ENCODE measurements at places on chromosomes 3 and 15.

DNA sequence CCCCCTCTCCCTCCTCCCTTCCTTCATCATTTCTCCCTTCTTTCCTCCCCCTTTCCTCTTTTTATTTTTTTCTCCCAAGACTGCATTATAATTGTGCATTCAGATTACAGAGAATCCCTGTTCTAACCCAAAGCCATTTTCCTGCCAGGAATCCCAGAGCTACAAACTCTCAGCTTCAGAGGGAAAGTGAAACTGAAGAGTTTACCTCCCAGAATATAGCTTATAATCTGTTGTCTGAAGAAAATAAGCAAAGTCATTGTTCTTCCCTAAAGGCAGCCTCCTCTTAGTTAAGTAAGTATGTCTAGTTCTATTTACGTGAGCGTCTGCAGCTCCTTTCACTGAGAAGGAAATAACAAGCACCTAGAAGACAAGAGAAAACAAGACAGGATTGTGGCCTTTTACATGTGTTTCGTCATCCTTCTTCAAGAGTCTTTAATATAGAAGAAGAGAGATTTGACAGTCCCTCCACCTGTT, 97.2 kb downstream of the CHST2 start:
- no peak for DNase-seq

DNA sequence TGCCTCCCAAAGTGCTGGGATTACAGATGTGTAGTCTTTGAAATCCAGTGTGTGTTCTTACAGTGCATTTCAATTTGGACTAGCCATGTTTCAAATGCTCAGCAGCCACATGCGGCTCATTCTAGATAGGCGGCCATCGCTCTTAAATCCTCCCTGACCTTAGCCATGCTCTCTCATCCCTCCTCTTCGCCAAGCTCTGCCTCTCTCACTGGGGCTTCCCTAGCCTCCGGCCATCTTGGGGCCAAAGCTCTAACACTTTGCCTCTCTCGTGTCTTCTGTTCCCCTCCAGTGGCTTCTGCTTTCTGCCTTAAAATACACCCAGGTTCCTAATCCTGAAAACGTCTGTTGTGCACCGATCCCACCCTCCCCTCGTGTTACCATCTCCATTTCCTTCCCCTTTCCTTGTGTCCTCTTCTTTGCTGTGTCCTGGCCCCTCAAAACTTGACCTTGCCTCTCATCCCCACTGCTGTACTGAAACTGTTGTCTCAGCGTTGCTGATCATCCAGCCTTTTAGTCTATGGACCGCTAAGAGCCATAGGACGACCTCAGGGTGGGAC, 1.4 kb upstream of the GHRL start:
- no peak for DNase-seq

DNA sequence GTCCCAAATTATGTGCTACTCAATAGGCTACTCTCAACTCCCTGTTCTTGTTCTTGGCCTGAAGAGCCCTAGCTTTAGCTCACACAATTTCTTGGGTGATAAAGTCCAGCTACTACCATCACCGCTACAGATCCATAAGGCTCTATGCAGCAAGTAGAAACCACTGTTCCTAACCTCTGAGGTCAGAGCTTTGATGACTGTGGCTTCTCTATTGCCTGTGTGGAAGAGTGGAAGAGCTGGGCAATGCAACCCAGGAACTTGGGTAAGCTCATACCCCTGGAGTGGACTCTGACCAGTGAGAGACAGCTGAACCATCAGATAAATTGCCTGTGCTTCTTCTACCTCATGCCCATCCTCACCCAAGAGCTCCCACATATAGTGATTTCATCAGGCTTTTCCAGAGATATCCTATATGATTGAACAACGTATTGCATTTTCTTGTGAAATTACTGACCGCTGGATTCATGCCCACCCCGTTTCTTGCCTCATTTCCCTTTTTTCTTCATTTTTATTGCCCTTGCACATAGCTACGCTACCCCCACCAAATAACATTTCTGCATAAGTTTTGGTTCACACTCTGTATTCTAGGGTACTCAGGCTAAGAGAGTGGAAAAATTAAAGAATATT, 172.3 kb upstream of the MBNL1 start:
- no peak for DNase-seq

DNA sequence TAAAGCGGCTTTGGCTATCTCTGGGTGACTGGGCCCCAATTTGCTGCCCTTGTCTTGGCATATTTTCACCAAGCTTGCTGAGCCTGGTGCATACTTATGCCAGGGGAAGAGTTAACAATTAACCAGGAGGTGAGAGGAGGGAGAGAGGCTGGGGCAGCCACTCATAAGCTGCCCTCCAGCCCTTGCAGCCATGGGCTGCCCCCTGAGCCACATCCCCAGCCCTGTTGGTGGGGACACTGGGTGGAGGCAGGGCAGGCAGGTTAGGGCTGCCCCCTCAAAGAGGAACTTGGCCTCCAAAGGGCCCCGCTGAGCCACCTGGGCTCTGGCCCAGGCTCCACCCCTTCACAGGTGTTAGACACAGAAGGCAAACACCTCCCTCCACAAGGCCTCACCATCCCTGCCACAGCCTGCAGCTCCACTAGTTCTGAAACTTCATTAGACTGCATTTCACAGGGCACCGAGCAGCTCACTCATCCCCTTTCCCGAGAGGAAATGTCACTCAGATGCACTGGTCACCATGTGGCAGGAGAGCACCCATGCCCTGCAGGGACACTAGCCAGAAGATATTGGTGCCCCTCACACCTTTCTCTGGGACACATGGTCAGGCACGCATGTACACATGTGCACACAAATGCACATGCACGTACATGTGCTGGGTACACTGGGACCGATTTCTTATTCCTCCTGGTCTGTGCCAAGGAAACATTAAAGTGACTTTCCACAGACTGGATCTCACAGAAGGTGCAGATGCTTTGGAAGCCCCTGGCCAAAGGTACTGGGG, 20.2 kb downstream of the AMOTL2 start:
- no peak for DNase-seq

DNA sequence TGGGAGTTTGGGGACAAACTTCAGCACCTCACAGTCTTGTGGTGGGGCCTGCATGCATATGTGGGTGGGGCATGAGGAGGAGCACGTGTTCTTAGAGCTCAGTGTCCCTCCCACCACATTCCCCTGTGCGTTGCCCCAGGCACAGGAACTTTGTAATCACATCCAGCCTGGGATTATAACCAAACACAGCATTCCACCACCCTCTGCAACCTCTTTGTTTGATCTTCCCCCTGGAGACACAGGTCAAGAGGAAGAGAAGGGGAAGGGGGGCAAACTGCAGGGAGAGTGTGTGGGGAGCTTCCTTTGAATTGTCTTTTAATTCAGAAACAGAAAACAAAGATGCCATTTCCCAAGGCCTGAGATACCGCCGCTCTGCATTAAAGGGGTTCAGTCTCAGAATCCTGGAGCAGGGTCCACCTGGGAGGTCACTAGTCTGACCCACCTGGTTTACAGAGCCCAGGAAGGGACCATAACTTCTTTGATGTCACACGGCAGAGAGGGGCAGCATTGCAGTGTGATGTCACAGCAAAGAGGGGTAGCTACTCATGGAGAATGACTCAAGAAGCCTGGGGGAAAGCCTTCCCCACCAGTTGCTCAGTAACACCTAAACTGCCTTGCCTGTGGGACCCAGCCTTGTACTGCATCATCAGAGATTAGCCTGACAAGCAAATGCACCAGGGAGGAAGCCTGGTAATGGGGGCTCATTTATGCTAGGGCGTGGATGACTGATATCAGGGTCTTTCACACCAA, 106.3 kb upstream of the RNU6-1 start:
- DNase-seq: no peak

DNA sequence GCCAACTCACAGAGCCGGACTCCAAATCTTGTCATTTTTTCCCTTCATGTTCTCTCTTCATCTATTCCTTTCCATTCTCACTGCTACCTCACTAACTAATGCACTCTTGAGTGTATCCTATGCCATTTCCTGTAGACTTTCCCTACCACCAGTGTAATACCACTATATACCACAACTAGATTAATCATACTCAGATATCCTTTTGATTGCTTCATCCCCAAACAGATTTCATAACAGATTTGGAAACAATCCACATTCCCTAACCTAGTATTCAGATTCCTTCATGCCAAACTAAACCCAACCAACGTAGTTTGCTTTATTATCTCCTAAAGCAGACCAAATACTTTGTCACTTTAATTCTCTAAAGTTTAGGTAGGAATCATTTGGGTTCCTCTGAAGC, 2.6 kb upstream of the PLOD2 start:
- DNase-seq: no peak

DNA sequence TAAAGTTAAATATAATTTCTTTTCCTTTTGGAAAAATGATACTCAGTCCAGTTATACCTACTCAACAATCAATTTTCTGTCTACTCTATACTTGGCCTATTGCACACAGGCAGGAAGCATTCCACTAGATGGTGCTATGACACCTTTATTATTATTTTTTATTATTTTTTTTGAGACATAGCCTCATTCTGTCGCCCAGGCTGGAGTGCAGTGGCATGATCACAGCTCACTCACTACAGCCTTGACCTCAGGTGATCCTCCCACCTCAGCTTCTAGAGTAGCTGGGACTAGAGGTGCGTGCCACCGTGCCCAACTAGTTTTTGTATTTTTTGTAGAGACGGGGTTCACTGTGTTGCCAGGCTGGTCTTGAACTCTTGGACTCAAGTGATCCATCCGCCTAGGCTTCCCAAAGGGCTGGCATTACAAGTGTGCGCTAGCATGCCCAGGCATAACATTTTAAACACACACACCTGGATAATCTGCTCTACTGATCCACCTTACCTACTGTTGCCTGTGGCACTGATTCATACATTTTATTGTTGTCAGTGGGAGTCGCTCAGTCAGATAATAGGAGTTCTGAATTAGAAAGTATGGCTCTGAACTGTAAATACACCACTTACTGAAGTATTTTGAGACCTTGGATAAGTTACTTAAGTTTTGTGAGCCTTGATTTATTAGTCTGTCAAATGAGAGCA, 56.2 kb downstream of the EIF3J start:
- DNase-seq: no peak

Measured in DMS79 treated with DMSO at 0.1 percent for 48 hours (cell line).